ENCODE measurements at places on chromosomes 5 and 9.

DNA sequence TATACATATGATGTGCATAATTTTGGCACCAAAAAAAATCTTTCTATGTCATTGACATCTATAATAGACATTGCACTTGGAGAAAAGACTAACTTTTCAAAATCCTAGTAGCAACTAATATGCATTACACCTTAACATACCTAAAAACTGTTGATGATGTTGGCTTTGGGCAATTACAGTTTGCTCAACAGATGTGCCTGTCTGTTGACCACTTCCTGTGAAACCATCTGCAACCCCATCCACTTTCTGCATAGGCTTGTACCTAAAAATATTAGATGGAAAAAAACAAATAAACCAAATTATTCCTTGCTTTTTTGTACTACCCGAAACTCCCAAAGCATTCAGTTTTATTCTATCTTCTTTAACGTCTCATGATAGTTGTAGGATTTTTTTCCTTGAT lies 248.6 kb downstream of the RFX3 start:
- no peak for DNase-seq

GRCh38 chr9:133115604-133116345 lies 5.3 kb downstream of the RALGDS start:
- DNase-seq = peak; percentile 45

- no peak for DNase-seq
Observed at GRCh38 chr5:133883916-133884315, 84.5 kb downstream of the C5orf15 start.

DNA sequence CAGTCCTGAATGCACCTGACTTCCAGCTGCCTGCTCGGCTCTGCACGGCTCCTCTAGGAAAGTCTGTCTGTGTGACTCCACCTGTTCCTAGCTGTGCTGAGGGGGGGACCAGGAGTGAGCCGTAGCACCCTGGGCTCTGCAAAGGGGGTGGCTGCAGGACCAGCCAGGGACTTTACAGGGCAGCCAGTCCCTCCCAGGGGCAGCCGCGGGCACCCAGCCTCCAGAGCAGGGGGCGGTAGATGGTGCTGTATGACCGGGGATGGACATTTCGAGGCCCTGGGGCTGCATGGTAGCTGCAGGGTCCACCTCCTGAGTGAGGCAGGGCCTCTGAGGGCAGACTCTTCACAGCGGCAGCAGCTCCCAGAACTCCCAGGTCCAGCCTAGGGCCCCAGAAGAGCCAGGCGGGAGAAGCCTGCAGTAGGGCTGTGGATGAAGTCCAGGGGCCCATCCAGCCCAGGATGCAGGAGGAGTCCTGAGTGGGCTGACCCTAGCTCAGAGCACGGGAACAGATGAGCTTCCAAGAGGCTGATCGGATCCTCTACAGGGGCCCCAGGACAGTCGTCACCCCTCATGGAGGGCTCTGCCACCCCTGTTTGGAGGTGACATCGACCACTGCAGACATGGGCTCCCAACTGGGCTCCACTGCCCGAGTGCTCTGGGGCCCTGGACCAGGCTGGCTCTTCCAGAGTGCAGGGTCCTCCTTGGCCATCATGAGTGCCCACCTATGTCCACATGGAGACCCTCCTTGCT lies 105.4 kb downstream of the ZNF354C start:
- no peak for DNase-seq

- DNase-seq = no peak
Observed at GRCh38 chr9:114001794-114002261, 76.3 kb downstream of the AMBP start.

DNA sequence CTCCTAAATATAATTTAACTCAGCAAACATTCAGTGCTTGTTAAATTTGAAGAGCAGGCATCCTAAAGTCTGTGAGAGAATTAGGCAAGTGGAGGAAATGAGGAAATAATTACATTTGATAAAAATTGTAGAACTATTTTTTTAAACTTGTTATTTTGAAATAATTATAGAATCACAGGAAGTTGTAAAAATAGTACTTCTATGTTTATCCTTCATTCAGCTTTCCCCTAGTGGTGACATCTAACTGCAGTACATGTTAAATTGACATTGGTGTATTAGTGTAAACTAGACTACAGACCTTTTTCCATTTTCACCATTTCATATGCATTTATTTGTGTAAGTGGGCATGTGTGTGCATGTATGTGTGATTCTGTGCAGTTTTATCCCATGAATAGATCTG lies 51.6 kb downstream of the F2RL2 start:
- no peak for DNase-seq

- DNase-seq = no peak
Observed at GRCh38 chr9:75188756-75189155, 100.4 kb downstream of the OSTF1 start.

DNA sequence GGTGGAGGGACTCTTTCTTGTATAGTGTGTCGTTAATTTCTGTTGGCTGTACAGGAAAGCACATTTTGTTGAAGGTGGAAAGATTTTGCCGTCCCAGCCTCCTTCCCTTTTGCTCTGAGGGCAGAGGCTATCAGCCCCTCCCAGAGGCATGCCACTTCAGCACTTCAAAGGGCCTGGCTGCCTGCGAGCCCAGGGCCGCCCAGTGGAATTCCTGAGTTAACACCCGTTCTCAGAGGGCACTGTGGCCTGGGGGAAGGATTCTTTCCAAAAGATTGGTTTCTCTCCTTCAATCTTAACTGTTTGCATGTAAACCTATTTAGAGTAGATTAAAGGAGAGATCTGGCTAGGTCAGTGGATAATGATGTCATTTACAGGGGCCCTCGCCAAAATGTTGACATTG lies 238.6 kb downstream of the FANCC start:
- DNase-seq = no peak

- no peak for DNase-seq
Observed at GRCh38 chr9:103991001-103991400, 103.1 kb upstream of the SMC2 start.

GRCh38 chr5:169162407-169162806 lies 138.5 kb downstream of the SLIT3 start:
- no peak for DNase-seq

DNA sequence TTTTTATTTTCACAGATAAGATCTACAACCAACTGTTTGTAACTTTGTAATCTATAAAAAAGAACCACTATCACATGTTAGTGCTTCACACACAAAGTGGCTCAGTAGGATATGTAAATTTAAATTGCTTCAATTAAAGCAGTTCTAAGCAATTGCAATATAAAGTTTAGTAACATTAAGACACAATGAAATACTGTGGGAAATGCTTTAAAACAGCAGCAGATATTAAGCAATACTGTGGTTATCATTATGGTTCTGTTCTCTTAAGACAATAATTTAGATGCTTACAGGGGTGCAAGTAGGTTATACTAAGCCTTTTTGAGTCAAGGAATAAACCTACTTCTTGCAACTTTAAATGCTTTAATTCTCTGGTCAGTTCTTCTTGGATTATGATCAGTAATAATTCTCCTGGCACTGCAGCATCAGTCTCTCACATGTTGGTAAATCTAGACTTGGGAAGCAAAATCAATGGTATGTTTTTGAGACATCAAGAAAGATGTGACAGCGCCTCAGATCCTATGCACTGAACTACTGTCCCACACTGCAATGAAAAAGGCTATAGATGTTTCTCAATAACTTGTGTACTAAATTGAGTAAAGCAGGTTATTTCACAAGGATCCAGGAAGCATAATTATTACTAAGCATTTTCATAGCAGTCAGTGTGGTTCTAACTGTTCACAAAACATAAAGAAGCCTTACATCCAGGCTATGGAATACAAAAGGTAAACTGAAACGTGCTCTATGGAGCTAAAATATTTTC lies 338.7 kb upstream of the PDE4D start:
- no peak for DNase-seq

DNA sequence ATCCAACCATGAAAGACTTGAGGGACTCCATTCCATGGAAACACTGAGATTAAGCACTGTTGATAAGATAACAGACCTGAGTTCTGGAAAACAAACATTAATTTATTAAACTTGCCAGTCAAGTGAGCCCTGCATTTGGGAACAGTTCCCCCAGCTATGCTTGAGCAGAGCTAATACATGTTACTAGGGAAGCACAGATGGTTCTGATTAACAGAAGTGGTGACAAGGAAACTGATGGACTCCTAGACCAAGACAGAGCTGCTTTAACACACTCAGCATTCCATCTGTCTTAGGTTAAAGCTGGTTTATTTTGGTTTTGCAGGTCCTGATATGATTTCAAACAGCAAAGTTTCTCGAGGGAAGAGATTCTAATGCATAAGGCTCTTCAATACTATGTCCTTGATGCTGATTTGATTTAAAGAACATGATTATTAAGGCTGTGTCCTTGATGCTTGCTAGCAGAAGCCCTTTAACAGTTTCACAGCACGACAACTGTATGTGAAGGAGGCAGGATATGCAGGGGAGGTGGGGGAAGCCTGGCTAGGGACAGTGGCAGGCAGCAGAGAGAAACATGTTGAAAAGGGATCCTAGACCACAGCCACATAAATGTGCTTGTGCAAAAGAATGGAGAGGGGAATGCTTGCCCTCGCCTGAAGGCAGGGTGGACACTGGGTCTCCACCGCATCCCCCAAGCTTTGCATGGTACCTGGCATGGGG lies 66.2 kb downstream of the ACTBL2 start:
- DNase-seq = no peak

DNA sequence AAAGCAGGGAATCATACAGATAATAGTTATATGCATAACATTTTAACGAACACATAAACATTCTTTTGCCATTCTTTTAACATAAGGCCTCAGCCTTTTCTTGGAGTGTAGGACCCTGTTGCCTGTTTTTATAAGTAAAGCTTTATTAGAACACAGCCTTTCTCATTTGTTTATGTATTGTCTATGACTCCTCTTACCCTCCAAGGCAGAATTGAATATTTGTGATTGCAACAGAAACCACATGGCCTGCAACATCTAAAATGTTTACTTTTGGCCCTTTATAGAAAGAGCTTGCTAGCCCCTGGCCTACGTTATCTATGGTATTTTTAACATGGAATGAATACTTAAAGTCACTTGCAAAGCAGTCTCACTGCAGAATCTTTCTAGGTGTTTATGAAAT lies 2.6 kb downstream of the SLC31A1 start:
- no peak for DNase-seq

GRCh38 chr9:86867804-86868313 lies 79.4 kb downstream of the GAS1 start:
- no peak for DNase-seq

DNA sequence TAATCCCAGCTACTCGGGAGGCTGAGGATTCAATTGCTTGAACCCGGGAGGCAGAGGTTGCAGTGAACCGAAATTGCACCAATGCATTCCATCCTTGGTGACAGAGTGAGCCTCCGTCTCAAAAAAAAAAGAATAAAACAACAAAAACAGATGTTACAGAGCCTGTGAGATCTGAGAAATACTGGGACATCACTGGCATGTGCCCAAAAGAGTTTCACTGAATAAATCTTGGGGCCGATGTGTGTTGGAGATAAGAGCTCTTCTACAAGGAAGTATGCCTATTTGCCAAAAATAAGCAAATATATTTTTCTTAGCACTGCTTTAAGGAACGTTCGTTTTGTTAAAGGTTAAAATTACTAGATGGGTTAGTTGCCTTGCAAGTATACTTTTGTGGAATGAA lies 55.1 kb downstream of the KIAA1958 start:
- no peak for DNase-seq

GRCh38 chr5:40983781-40984180 lies 74.5 kb downstream of the C7 start:
- no peak for DNase-seq

- DNase-seq = no peak
Observed at GRCh38 chr5:54257366-54258118, 52.8 kb downstream of the ARL15 start.

- DNase-seq = no peak
Observed at GRCh38 chr5:173204185-173204979, 30.6 kb downstream of the NKX2-5 start.

DNA sequence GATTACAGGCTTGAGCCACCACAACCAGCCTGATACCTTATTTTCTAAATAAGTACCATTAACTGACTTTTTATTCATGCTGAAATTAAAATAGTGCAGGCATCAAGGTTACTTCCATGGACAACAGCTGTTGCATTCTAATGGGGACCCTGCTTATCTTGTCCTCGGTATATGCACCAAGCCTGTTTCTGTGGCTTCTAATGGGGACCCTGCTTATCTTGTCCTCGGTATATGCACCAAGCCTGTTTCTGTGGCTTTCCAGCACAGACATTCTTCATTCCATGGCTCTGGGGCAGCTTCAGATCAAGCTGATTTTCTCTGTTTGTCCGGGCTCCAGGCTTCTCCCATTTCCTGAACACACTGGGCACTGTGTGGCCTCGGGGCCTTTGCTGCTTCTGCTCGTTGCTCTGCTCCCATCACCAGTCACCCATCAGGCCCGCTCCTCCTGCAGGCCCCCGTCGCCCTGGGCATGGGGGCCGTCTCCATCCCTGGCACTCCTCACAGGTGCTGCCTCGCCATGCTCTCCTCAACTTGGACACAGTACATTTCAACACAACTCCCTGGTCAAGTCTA lies 30.7 kb downstream of the ZNF354A start:
- no peak for DNase-seq

DNA sequence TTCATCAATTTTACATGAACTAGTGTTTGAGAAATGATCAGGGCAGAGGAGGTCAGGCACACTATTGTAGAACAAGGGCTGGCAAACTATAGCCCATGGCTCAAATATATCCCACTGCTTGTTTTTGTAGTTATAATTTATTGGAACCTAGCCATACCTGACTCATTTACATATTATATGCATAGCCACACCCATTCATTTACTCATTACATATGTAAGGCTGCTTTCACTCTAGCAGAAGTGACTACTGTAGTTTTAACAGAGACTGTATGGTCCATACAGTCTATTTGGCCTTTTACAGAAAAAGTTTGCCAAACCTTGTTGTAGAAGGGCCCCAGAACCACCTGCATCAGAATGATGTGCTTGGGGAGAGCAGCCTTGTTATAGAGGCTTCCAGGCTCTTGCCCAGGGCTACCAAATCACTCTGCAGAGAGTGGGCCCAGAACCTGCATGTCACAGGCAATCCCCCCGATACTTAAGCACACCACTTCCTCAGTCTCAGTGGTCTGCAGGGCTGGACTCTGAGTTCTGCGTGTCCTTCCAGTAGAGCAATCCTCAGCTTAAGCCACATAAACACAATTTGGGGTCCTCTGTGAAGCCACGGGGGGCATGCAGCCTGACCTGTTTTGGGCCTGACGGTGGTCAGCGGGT lies 6.7 kb downstream of the ANKS6 start:
- no peak for DNase-seq

- DNase-seq = no peak
Observed at GRCh38 chr5:109387408-109387974, 22.3 kb downstream of the PJA2 start.

GRCh38 chr5:169114466-169115065 lies 186.4 kb downstream of the SLIT3 start:
- DNase-seq = no peak

DNA sequence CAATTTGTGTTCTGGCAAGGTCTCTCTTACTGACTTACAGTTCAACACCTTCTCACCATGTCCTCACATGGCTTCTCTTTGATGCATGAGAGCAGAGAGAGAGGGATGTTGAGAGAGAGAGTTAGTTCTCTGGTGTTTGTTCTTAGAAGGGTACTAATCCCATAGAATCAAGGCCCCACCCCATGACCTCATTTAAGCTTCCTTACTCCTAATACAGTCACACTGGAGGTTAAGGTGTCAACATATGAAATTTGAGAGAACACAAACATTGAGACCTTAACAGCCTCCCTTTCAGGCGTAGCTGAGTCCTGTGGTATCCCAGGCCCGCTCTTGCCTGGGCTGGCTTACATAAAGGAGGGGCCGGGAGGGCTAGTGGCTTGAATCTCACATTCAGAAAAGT lies 10.6 kb upstream of the SEMA6A start:
- DNase-seq = no peak

Measured in T1000 (cell line).